Activated CD8-positive, alpha-beta T cell treated with anti-CD3 and anti-CD28 coated beads for 36 hours (primary cell): ENCODE measurements at places on chromosomes 7 and 10. TPM values are rescaled to one million over a fixed set of nuclear protein-coding genes. Genes with fewer than 3 reads are reported as not detected.

DNA sequence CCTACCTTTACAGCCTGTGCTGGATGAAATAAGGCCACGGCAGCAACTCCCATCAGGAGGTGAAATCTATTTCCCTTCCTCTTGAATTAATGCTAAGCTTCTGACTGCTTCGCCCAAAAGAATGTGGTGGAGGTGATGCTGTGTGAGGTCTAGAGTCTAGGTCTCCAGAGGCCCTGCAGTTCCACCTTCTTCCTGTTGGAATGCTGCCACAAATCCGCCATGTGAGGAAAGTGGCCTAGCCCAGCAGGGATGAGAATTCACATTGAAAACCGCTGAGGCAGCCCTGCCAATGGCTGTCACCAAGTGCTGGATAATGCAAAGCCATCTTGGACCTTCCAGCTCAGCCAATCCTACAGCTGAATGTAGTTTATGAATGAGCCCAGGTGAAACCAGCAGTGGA lies 28.0 kb downstream of the RHOBTB1 start:
- no peak for DNase-seq

DNA sequence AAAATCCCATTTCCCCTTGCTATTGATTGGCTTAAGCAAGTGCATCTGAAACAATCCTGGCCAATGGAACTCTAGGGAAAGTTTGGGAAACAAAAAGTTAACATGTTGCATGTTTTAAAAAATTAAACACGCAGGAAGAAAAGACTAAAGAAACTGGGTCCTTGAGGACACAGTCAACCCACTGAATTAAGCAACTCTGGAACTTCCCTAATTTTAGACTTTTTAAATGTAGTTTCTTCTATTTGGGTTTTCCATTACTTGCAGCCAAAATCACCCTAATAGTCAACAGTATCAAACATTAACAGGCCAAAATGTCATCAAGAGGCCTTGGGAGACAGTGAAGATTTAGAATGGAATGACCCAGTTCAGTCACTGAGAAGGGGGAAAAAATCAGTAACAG lies 40.6 kb downstream of the OSBPL3 start:
- DNase-seq = no peak

DNA sequence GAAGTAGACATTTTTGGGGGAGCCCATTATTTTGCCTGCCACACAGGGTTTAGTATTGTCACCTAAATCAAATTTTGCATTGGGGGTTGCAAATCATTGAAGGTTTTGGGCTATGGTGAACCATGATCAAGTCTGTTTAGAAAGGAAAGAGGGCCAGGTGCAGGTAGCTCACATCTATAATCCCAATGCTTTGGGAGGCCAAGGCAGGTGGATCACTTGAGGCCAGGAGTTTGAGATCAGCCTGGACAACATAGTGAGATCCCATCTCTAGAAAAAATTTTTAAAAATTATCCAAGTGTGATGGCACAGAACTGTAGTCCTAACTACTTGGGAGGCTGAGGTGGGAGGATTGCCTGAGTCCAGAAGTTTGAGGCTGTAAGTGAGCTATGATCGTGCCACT lies 31.2 kb downstream of the KAT6B start:
- no peak for DNase-seq

GRCh38 chr7:50214126-50214670 lies 90.3 kb upstream of the IKZF1 start:
- DNase-seq = no peak

DNA sequence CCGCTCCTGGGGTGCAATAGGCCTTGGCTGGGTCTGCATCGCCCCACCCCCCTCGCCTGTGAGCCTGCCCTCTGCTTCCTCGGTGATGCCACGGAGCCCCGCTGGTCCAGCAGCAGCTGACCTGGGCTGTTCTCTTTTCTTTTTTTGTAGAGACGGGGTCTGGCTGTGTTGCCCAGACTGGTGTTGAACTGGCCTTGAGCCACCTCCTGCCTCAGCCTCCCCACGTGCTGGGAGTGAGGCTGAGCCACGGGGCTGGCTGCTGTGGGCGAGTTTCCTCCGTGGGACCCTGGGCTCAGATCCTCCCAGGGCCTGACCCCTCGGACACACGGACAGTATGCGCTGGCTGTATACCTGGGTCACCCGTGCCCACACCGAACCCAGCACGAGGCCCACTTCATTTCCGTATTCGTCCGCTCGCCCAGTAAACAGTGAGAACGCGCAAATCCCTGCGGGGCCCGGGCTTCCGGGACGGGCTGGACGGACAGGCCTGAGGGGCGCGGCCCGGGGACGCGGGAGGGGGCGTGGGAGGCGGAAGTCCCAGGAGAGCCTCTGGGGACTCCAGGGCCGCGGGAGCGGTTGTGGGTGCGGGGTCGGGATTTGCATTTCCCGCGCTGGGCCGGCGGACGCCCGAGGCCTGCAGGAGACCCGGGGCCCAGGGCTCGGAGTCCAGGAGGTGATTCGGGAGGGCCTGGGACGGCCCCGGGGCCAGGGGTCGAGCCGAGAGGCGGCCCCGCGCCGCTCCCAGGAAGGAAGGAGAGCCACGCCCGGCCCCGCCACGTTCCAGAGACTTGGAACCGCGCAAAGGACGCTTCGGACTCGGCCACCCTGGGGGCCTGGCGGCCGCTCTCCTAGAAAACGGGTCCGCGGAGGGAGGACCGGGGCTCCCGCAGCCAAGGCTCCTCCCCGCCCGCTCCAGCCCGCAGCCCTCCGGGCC lies 57.7 kb upstream of the DNAJB6 start:
- DNase-seq = no peak

STARD3NL gene
- 28.0 TPM for total RNA-seq
